Hematopoietic multipotent progenitor cell (in vitro differentiated cells): ENCODE measurements at places on chromosomes 13 and 19. TPM values are rescaled to one million over a fixed set of nuclear protein-coding genes. Genes with fewer than 3 reads are reported as not detected.
A peak's percentile ranks its signal among the peaks of the same experiment; 100 is the strongest.

- no peak for DNase-seq
Observed at GRCh38 chr13:36912369-36912768, 7.7 kb downstream of the SMAD9 start.

DNA sequence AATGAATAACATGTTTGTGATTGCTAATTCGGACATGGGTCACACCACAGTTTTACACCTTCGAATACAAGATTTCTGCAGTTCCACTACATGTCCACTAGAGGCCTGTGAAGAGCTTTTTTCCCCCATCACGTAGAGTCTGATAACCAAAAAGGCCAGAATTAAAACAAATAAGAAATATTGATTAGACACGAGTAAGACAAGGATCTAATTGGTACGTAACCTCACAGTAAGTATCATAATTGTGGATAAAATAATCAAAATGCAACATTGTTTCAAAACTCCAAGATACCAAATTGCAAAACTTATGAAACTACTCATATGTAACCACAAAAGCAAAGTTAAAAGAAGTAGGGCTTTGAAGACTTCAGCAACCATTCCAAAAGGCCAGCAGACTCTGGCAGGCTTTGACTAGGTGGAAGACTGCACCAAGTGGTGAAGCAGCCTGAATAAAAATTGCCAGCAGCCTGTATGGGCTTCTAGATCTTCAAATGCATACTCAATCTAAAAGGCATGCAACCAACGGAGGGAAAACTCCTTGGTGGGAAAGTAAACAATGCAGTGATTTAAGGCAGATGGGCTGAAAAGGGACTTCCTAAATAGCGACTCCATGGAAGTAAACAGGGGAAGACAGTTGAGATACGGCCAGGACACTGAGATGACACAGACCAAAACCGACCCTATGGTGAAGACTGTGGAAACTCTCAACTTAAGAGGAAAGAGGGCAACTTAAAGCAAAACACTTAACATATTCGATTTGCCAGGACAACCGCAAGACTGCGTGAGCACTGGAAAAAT lies 56.7 kb downstream of the STARD13 start:
- DNase-seq = peak; percentile 56

DNA sequence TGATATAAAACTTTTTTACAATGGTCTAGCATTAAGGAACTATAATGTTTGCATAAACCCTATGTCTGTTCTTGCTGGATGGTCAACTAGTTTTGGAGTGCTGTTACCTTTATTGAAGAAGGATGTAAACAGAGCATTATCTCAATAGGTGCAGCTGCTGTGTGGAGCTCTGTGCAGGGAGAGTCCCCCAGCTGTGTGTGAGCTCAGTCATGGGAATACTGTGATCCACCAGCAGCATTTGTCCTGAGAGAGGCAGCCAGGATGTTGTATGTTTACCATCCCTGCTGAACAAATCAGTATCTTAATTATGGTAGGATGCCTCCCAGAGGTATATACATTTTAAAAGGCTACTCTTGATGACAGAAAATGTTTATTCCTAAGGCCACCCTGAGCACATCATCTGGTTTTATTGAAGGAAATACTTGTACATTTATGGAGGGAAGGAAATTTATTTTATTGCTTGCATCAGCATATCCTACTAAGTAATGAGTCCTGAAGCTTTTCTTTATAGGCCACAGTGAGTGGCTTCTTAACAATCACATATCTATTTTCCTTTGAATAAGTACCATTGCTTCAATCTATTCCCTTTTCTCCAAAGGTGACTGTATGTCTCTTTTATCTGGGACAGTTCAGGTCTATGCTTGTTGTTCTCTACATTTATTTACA lies 11.7 kb downstream of the RAP2A start:
- no peak for DNase-seq

- DNase-seq = no peak
Observed at GRCh38 chr19:15303105-15303780, 29.1 kb downstream of the BRD4 start.

GRCh38 chr13:109121826-109122225 lies 492.4 kb downstream of the MYO16 start:
- DNase-seq = no peak

- no peak for DNase-seq
Observed at GRCh38 chr19:3282155-3282554, 57.7 kb downstream of the CELF5 start.

DNA sequence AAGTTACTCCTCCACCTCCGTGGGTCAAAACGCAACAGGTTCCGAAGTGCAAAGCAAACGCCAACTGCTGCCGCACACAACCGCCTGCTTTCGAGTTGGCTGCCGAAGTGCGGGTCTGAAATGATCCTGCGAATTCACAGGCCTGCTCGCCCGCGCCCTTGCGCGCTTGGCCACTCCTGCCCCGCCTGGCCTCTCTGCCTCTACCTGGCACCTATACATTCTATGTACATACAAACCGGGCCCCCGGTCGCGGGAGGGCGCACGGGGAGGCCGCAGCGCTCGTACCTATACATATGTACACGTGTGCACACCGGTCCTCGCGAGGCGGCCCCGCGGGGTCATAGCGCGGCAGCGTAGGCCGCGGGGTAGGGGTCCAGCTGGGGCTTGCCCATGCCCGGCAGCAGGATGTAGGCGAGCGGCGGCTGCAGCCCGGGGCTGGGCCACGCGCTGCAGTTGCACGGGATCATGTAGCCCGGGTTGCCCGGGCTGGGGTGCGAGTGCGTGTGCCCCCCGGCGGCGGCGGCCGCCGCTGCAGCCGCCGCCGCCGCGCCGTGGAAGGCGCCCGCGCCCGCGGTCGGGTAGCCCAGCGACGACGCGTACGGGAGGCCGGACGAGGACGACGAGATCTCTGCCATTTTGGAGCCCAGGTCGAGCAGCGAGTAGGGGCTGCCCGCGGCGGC lies 1.3 kb downstream of the SOX21 start:
- no peak for DNase-seq

DNA sequence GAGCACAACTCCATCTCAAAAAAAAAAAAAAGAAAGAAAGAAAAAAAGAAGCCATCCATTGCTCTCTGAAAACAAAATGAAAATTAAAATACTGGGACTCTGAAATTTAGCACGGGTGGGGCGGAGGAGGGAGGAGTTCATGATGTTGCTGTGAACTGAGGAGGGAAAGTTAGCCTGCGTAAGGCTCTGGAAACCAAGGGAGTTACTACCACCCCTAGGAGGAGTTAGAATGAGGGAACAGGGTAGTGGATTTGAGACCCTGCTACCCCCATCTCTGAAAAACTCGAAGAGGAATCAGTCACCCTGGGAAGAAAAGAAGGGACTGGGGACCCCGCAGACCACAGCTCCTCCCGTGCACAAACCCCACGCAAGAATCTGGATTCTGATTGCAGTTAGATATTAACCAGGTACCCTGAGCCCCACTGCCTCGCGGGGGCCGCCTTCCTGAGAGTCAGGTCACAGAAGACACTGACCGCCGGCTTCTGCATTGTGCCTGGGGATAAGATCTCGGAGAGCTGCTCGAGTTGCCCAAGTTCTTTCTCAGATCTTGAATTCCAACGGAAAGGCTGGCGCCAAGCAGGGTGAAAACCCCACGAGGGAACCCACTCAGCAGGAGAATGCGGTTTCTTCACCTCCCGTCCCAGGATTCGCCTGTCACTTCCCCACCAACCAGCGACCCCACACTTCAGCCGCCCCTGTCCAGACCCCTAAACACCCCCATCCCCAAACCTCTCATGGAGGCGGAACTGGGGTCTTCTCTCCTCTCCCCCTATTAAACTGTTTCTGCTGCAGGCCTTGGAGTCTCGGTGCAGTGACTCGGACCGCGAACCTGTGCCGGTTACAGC lies 870 bp downstream of the ZNF442 start:
- DNase-seq = peak; percentile 26

DNA sequence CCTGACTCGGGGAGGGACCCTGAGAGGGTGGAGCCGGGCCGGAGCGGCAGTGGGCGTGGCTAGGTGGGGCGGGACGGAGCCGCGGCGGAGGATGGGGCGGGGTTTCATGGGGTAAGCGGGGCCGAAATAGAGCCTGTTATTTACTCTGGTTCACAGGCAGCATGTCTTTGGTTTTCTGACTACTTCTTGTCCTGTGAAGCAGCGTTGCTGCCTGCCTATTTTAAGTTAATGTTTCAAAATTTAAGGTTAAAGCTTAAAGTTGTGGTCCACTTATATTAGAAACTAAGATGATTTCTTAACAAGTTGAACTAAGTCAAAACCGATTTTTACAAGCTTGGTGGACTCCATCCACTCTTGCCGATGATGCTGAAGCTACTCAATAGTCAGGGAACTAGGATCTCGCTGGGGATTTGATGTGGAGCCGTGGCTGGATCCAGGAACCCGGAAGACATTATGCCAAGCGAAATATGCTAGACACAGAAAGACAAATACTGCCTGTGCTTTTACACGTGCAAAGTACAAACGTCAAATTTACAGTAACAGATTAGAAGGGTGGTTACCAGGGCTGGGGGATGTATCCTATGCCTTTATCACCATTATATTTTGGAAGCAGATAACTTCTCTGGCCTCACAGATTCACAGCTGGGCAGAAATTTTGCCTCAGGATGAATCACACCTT lies 433 bp upstream of the ZNF616 start:
- no peak for DNase-seq

DNA sequence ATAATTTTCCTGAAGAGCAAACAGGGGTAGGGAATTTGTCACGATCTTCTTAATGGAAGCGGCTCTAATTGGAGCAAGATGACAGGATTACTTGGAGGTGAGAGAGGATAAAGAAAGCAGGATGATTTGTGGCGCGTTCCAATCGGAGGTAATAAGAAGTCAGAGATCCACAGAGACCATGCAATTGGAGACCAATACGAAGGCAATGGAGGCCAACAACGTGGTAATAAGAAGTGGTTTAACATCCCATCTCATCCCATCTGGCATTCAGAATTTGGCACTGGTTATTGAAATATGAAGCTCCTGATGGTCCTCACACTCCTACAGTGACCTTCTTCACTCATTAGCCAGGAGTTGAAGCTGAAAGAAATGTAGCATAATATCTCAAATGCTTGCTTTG lies 130.6 kb downstream of the DLEU7 start:
- no peak for DNase-seq

GRCh38 chr19:49109569-49110233 lies 4.5 kb upstream of the LIN7B start:
- DNase-seq = no peak

GRCh38 chr13:21175656-21176214 lies 617 bp downstream of the SKA3 start:
- DNase-seq = no peak

DNA sequence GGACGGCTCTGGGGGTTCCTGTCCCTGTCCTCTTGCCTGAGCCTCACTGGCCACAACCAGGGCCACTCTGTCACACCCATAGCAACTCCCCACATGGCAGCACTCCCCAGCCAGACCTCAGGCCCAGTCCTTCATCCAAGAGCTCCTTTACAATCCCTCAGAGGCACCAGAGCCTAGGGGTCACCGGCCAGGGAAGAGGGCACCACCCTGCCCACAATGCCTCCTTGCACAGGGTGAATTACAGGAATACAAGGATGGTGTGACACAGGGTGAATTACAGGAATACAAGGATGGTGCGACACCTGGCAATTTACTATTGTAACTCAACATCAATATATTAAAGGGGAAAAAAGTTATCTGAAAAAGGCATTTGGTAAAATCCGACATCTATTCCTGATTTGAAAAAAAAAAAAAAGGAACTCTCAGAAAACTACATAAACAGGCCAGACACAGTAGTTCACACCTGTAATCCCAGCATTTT lies 16.5 kb downstream of the MIER2 start:
- DNase-seq = peak; percentile 15

DNA sequence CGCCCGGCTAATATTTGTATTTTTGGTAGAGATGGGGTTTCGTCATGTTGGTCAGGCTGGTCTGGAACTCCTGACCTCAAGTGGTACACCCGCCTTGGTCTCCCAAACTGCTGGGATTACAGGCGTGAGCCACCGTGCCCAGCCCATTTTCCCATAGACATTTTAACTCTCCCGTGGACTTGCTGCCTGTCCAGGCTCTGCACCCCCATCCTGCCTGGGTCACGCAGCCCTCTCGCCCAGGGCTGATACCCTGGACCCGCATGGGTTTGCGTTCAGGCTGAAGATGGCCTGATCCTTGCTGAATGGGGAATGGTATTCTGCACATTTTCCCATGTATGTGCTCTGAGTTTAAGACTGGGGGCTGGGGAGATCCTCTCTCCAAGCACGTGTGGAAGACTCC lies 46.0 kb upstream of the RANBP3 start:
- no peak for DNase-seq

GRCh38 chr19:11142528-11143171 lies 12.9 kb downstream of the SPC24 start:
- no peak for DNase-seq

DNA sequence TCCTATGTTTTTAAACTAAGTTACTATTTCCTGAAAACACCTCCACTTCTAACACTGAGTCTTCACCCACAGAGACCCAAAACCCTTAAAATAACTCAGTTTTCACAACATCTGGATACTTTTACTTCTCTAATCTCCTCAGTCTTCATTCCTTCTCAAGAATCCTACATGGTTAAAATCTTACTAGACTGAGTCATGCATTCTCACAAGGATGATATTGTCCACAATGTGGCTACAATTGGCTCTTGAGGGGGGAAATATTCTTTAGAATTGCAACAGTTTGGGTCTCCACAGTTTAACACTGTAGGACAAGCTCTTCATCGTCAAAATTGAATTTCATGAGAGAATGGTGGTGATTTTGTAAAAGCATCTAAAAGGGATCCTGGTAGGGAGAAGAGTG lies 397.1 kb downstream of the SLITRK5 start:
- DNase-seq = no peak

DNA sequence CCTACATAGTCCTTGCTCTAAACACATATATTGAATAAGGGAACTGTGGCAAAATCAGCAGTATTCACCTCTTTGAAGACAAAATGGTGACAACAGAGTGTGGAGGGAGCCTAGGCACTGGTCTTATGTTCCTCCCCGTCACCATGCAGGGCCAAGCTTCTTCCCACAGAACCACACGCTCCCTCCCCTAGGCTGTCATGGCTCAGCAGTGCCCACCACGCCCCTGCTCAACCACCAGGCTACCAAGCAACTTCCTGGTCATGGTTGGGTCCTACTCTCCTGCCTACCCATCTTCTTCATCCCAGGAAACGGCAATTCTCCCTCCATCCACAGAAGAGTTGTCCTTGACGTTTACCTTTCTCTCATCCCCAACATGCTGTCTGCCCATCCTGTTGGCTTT lies 126.1 kb downstream of the CRYL1 start:
- DNase-seq = no peak

DNA sequence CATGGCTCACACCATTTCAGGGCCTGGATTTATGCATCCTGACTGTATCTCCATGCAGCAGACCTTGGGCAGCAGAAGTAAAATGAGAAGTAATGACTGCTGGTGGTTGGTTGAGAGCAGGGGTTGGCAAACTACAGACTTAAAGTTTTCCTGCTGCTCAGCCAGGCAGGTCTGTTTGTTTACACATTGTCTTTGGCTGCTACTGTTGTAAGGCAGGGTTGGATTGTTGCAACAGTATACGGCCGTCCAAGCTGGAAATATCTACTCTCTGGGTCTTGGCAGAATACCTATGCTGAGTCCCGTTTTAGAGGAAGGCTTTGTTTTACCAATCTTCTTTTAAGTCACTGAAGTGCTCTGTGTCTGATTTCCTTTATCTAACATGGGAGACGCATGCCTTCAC lies 13.5 kb downstream of the SNRNP70 start:
- DNase-seq = no peak

PRR19 gene
- 0.54 TPM for total RNA-seq

TMEM205 gene
- 187 TPM for total RNA-seq

HCST gene
- 63.3 TPM for total RNA-seq

FGF22 gene
- under 0.01 TPM for total RNA-seq

STARD13 gene
- 0.81 TPM for total RNA-seq

SGCG gene
- not detected for total RNA-seq
